Activated T-helper 17 cell treated with anti-CD3 and anti-CD28 coated beads, Interleukin-2, amount 50 U/mL, for 72 hours (primary cell): ENCODE measurements at places on chromosomes 12 and 14.

GRCh38 chr14:55399852-55400251 is 11.8 kb downstream of the ATG14 start:
- ATAC-seq, result peak; percentile 71

DNA sequence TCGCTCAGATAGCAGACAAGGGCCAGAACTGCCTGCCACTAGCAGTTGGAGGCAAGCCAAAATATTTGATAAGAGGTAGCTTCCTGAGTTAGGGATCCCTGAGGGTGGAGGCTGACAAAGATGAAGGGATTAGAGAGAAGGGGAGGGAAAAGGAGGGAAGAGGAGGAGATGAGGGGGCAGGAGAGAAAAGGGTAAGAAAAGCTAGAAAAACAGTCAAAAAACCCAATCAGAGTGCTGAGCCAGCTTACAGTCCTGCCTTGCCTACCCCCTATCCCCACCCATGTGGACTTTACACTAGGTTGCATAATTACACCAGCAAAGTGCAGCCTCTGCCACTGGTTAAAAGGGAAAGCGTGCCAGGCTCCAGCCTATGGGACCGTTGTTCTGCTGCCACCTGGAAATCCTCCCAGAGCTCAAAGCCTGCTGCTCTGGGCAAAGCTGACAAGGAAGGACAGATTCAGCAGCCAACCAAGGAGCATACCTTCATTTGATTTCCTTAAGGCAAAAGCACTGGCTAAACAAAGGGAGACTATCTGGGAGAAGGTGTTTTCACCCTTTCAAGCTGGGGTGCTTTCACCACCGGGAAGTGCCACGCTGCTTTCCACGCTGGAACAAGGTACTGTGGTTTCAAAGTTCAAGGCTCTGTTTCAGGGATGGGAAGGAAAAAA is 3.8 kb upstream of the NUMB start:
- no peak for ATAC-seq

- no peak for ATAC-seq
Observed at GRCh38 chr12:122088179-122088810, 9.7 kb downstream of the MLXIP start.

DNA sequence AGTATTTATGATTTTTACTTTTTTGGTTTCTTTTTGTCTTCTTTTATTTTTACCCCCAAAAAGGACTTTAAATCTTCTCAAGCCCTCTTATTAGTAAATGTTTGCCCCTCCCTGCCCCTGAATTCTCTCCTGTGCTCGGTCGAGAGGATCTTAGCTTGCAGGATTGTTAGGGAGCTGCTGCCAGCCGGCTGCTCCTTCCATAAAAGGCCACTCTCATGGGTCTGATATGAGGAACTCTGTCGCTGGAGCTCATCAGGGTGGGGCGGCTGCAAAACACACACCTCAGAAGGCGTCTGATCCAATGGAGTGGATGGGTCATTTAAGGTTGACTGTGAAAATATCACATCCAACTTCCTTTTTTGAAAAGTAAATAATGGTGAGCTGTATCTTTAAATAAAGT is 8.5 kb downstream of the LTBR start:
- no peak for ATAC-seq

- ATAC-seq, result peak; percentile 89
Observed at GRCh38 chr12:6461401-6462233, 8.9 kb downstream of the VAMP1 start.
